IPS DF 19.7 (cell line): ENCODE measurements at places on chromosomes 13 and 19.

- DNase-seq, result no peak
Observed at GRCh38 chr13:76837801-76838200, 48.4 kb downstream of the KCTD12 start.

GRCh38 chr19:6876748-6877147 lies 10.6 kb upstream of the ADGRE1 start:
- no peak for DNase-seq

GRCh38 chr19:18676692-18677091 lies 6.8 kb upstream of the CRTC1 start:
- no peak for DNase-seq

DNA sequence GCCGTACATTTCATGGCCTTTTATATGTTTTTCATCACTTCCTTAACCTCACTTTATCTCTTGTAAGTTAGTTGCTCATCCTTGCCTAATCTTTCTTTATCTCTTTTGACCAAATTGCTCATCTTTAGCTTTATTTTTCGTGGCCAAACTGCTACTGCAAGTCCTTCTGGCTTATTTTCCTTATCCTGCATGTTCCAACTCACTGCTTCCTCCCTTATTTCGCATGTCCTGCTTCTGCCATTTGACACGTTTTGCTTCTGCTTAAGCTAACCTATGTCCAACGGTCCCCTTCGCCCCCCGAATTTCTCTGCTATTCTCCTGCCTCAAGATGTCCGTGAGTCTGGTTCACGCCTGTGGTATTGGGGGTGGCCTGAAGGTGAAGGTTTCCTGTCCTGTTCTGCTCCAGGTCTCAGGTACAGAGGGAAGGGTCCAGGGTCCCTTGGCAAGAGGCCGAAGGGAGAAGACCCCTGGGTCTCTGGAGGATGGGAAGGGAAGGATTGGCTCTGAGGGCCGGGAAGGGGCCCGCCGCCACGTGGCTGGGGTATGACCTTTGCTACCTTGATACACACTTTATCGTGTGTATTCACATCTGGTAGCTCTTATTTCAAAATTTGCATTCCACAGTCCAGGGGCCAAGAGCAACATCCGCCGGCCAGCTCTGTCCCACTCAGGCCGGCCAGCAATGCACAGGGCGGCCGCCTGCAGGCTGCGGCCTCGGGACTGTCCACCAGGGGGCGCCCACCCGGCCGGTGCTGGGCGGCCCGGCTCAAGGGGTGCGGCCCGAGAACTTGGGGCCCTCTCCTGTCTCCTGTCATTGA lies 2.9 kb upstream of the C19orf85 start:
- no peak for DNase-seq

DNA sequence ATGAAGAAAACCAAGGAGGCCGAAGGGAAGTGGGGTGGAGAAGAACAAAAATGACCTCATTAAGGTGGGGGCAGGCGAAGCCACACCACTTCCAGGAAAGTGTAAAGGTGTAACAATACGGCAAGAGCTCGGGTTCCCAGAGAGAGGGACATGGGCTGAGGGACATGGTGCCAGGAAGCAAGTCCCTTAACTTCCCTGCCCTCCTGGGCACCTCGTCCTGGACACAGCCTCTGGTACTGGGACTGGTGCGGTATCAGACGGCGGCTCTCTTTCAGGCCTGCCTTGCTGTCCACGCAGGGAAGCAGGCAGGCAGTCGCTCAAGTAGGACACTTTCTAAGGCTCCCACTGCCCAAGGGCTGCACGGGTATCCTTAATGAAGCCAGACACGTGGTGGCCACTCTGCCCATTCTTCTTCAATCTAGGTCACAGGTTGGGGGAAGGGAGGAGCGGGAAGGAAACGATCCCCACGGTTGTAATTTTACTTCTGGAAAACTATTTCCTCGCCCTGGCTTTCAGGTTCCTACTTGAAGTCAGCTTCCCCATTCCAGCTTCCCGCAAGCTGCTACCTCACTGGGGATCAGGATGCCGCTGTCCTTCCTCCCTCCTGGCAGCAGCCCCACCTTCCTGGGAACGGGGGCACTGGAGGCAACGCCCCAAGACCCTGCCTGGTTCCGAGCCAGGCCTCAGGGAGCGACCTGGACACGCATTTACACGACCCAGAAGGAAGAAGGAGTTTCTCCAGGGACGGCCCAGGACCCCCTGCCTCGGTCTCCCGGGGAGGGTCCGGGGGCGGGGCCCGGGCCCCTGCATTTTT lies 1.2 kb downstream of the AP3D1 start:
- no peak for DNase-seq

DNA sequence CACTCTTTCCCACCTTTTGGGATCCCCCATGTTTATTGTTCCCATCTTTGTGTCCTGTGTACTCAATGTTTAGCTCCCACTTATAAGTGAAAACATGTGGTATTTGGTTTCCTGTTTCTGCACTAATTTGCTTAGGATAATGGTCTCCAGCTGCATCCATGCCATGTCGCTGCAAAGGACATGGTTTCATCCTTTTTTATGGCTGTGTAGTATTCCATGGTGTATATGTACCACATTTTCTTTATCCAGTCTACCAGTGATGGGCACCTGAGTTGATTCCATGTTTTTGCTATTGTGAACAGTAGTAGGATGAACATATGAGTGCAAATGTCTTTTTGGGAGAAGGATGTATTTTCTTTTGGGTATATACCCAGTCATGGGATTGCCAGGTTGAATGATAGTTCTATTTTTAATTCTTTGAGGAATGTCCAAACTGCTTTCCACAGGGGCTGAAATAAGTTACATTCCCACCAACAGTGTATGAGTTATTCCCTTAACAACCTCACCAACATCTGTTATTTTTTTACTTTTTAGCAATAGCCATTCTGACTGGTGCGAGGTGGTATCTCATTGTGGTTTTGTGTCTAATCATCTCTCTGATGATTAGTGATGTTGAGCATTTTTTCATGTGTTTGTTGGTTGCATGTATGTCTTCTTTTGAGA lies 55.7 kb upstream of the MEDAG start:
- no peak for DNase-seq

DNA sequence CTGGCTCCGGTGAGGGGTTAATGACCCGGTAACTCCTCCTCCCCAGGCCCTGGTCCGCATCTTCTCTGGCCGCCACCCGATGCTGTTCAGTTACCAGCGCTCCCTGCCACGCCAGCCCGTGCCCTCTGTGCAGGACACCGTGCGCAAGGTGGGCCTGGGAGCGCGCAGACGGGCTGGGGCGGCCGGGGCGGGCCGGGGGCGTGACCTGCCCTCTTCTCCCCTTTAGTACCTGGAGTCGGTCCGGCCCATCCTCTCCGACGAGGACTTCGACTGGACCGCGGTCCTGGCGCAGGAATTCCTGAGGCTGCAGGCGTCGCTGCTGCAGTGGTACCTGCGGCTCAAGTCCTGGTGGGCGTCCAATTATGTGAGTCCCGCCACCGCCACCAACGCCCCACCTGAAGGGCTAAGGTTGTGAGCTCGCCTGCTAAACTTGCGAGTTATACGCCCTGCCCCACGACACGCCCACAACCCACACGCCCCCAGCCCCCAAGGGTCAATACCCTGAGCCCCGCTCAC lies 10.4 kb downstream of the CPT1C start:
- no peak for DNase-seq

- DNase-seq, result no peak
Observed at GRCh38 chr13:82298106-82298505, 1584.2 kb downstream of the SLITRK1 start.

DNA sequence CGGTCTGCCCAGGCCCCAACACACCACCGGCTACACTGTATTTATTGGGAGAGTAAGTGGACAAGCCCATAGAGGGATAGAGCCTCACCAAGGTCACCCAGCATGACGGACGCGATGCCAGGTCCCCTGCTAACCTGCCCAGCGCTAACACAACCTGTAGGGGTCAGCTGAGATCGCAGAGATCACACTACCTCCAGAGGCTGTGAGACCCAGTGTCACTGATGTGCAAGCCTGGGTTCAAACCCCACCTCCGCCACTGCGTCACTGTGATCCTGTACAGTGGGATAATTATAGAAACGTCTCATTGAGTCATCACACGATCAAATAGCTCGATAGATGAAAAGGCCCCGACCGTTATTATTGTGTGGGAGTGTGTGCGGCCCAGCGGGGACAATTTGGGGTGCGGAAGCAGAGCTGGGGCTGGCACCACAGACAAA lies 10.6 kb upstream of the TLE2 start:
- DNase-seq, result no peak

DNA sequence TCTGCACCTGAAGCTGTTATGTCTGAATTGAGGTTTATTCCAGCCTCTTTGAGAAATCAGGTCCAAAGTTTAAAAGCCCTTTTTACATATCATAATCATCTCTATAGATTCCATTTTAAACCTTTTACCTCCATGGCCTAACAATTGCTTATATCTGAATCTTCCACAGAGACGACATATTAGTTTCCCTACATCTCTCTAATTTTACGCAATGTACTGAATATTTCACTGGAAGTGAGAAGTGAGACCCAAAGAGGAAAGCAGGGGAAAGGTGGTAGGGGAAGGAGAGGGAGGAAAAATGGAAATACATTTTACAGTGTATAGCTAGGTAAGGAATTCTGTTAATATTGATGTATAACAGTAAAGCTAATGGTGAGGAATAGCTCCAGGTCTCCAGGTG lies 189.6 kb downstream of the MZT1 start:
- DNase-seq, result no peak

- no peak for DNase-seq
Observed at GRCh38 chr13:113172419-113172926, 14.0 kb downstream of the PROZ start.

DNA sequence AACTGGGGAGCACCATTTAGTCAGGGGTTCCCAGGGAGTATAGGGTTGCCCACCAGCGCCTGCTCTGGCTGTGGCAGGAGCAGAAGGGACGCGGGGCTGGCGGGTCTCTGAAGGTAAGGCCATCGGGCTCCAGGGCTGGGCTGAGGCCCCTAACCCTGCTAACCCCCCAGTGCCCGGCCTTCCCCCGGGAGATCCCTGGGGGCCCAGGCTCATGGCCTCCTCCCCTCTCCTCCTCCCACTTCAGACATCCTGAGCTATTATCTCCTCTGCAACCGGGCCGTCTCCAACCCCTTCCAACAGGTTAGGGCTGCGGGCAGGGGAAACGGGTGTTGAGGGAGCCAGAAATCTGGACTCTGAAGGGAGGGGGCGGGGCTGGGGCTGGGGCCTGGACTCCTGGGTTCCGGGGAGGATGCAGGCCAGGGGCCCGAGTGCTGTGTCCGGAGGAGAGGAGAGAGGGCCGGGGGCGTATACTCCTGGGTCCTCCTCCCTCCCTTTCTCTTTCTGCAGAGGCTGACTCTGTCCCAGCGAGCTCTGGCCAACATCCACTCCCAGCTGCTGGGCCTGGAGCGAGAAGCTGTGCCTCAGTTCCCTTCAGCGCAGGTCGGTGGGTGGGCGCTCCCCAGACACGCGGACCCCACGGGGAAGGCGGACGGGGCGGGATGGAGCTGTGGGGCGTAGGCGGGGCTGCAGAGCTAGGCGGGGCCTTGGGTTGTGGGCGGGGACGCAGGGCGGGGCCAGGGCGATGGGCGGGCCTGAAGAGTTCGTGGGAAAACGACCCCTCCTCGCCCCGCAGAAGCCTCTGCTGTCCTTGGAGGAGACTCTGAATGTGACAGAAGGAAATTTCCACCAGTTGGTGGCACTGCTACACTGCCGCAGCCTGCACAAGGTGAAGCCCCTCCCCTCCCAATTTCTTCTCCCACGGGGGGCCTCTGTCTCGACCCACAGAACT lies 15.3 kb downstream of the TTYH1 start:
- DNase-seq, result no peak

DNA sequence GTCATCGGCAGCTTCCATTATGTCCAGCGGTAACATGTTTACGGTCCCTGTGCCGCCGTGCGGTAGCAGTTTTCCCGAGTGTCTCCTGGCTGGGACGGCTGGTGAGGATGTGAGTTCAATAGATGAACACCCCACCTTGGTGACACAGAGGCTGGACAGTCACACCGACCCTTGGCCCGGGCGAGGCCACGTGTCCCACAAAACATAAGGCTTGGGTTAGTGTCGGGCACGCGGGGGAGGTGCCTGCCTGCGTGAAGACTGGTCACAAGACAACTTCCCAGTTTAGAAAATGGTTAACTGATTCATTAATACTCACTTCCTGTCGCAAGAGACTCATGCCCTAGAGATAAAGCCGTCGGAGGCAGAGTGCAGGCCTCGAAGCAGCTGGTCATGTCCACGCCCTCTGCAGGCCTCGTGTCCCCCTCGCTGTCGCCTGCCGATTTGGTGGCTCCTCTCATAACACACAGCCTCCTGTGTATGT lies 17.2 kb downstream of the RASA3 start:
- DNase-seq, result no peak

- no peak for DNase-seq
Observed at GRCh38 chr13:93262729-93263345, 36.2 kb downstream of the GPC6 start.

DNA sequence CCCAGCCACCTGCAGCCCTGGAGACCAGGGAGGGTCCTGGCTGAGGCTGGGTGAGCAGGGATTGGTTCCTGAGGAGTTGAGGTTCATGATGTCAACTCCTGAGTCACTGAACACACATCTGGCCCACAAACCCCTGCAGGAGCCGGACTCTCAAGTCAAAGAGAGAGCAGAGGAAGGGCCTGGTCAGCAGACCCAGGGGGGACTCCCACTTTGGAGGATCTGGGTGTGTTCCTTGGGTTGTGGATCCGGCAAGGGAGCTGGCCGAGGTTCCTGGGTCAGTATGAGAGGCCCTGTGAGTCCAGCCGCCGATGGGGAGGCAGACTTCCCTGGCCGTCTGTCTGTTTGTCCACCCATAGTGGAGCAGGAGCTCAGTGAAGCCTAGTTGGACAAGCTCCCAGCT lies 4.0 kb downstream of the SLC7A10 start:
- no peak for DNase-seq

DNA sequence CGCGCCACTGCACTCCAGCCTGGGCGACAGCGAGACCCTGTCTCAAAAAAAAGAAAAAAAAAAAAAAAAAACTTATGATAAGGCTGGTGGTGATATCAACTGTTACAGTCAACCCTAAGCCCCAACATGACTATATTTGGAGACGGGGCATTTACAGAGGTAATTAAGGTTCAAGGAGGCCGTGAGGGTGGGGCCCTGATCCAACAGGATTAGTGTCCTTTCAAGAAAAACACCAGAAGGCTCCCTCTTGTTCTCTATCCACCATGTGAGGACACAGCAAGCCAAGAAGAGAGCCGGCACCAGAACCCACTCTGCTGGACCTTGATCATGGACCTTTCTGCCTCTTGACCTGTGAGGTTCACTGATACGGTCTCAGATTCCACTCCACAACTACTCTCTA lies 14.1 kb downstream of the MIER2 start:
- no peak for DNase-seq

DNA sequence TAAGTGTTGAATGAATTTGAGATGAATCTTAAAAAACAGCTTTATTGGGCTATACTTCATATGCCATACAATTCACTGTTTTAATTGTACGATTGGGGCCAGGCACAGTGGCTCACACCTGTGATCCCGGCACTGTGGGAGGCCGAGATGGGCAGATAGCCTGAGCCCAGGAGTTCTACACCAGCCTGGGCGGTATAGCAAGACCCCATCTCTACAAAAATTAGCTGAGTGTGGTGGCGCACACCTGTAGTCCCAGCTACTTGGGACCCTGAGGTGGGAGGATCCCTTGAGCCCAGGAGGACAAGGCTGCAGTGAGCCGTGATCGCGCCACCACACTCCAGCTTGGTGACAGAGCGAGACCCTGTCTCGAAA lies 10.3 kb downstream of the ARID3A start:
- DNase-seq, result no peak
